Activated CD4-positive, alpha-beta T cell treated with anti-CD3 and anti-CD28 coated beads, Interleukin-2, Interleukin-6, amounts not matched to agents 100 ng/mL and 50 ng/mL, durations not matched to agents 16 hours and 8 hours (primary cell): ENCODE measurements at places on chromosomes 2 and 18.

- no peak for DNase-seq
Measured at GRCh38 chr2:121321476-121321875, 36.5 kb upstream of the TFCP2L1 start.

DNA sequence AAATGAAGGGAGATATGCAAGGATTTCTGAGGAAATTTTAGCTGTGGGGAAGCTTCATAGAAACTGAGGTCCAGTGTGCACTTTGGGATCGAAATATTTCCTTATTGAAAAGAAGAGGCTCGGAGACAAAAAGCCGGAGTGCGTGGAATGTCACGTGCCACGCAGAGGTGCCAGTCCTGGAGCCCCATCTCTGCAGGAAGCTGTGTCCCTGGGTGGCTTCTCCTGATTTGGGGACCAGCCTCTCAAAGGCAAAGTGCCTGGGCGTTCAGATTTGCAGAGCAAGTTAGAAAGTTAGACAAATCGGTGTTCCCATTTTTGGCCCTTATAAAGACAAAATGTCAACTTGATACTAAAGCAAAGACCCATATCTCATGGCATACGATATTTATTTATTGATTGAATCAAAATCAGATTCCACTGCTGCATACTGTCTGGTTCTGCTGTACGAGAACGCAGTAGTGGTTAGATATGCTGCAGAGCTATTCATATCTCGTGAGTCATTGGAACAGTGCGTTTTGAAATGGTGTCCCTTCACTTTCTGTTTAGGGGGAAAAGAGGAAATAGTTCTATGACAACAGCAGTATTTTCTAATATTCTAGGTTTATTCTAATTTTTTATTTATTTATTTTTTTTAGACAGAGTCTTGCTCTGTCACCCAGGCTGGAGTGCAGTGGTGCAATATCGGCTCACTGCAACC, 9.1 kb upstream of the ATG16L1 start:
- no peak for DNase-seq

DNA sequence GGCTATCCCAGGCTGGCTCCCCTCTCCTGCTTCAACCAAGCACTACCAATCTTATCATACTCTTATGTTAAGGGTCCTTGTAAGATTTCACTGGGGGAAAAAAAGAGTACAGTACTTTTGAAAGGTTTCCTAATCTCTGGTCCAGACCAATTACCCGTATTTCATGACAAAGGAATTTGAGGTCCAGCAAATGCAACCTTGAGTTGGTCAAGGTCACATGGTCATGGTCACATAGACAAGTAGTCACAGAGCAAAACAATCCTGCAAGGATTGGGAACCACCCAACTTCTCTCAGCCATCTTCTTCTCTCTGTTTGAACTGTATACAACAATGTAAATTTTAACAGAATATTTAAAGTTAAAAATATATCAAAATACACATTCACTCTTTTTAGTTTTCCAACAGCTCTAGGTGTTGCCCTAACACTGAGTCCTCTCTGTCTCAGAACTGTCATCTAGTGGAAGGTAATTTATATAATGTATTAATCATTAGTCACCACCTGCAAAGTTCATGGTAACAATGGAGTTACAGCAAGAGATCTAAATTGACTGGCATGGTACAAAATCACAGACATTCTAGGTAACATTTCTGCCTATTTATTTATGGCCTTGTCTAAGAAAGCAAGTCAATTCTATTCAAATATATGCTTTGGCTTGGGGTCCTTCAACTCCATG, 21.5 kb downstream of the DTNB start:
- DNase-seq: no peak

DNA sequence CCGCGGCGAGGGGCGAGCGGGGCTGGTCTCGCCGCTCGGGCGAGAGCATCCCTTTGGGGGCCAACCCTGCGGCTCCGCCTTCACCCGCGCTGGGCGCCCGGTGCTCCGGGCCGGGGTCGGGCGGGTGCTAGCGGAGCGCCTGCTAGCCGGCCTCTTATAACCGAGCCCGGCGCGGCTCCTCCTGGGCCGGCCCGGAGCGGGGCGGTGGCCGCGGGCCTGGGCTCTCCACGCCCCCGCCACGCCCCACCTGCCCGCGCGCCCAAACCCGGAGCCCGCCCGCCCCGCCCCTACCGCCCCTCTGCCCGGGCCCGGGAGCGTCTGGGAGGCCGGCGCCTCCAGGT, at the start of gene FOXI3:
Gene FOXI3, minus strand, starts transcription at position 129 of the 341 bp plus-strand sequence. CDS start 158 bp downstream, outside the sequence.
- DNase-seq: no peak

- DNase-seq: no peak
Measured at GRCh38 chr2:52327641-52328040, 1295.7 kb upstream of the NRXN1 start.

- DNase-seq: peak; percentile 11
Measured at GRCh38 chr2:195411219-195411687, 245.8 kb upstream of the SLC39A10 start.

DNA sequence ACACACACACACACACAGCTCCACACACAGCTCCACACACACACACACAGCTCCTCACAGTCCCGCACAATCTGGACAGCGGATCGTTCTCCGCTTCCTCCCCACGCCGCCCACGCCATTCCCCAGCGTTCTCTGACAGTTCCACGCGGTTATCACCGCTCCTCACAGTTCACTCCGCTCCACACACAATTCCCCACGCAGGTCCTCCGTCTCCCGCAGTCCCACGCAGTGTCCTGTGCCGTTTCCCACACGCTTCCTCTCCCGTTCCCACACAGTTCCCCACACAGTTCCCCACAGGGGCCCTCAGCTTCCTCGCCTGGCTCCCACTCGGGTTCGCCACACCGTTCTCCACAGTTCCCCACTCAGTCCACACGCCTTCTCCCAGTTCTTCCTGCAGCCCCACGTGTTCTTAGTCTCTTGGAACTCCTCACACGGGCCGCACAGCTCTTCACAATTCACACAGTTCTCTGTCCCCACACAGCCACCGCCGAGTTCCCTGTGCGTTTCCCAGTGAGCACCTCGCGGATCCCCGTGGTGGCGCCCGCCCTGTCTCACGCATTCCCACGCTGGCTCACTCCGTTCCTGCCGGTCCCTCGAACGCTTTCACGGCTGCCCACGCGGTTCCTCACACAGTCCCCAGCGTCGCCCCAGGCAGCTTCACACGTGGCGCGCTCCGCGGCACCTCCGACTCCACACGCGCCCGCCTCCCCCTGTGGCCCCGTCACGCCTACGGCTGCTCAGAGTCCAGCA, 38.4 kb downstream of the KIF1A start:
- no peak for DNase-seq

GRCh38 chr2:16302431-16303272, 362.3 kb downstream of the MYCN start:
- DNase-seq: no peak

- no peak for DNase-seq
Measured at GRCh38 chr2:235711527-235711926, 217.7 kb downstream of the AGAP1 start.

DNA sequence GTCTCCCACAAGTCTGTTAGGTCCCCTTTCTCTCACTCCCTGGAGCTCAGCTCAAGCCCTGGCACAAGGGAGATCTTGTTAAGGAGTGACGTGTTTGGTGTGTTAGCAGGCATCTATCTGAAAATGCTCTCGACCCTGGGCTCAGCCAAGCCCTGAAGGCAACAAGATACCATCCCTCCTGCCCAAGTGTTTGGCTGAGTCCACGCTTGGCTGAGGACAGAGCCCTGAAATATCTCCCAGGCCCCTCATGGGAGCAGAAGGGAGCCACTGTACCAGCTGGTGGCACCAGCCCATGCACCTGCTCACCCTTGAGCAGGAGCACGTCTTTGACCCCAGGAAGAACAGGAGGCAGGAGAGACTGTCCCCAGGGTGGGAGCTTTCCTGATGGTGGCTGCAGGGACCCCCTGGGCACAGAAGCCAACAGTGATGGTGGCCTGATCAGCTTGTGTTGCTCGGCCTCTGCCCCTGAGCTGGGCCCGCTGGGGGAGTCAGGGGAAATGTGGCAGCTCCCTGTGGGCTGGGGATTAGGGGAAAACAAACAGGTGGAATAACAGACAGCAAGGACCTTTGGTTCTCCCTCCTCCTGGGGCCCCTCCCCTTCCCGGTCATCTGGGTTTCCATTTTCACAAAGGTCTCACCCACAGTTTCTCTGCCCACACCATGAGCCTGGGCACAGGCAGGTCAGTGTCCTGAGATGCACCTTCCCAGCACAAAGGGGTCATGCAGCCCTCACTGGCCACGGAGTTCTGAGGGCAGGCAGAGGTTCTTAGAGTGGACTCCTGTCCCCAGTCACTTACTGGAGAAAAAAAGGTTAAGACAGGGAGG, 91.6 kb downstream of the RHOB start:
- no peak for DNase-seq

- DNase-seq: peak; percentile 71
Measured at GRCh38 chr2:160427629-160428404, 65.8 kb downstream of the RBMS1 start.

DNA sequence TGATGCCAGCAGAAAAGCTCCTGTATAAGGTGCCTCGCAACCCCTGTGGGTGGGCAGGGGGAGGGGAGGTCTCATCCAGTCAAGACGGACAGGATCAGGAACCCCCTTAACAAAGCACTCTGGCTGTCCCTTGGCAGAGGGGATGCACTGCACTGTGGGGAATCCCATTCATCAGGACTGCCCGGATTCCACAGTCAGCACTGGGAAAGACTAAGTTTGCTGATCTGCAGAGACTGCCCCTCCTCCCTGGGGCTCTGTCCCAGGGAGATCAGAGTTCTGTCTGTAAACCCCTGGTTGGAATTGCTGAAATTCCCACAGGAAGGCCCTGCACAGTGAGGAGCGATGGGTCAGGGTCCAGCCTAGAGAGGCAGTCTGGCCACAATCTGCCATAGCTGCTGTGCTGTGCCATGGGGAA, 149.5 kb upstream of the RBBP8 start:
- no peak for DNase-seq

- DNase-seq: no peak
Measured at GRCh38 chr2:1766851-1767811, 22.8 kb upstream of the PXDN start.

DNA sequence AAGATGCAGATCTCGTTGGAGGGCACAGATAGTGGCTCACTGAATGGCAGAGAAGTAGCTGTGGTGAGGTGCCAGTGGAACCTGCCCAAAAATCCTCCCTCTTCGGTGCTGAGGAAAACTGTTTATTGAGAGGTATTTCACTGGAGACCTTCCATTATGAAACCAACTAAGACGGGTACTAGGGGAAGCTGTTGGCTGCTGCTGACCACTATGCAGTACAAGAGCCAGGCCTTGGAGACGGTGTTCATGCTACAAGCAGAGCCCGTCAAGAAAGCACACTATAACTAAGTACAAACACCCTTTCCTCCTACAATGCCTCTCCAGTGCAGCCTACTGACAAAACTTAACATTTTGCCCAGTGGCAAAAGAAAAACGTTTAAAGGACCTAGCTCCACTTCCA, 4.6 kb downstream of the ARL5A start:
- DNase-seq: no peak

GRCh38 chr2:24521162-24521857, 30.3 kb downstream of the NCOA1 start:
- peak; percentile 68 for DNase-seq

- no peak for DNase-seq
Measured at GRCh38 chr18:54873884-54874255, 45.6 kb downstream of the RAB27B start.

DNA sequence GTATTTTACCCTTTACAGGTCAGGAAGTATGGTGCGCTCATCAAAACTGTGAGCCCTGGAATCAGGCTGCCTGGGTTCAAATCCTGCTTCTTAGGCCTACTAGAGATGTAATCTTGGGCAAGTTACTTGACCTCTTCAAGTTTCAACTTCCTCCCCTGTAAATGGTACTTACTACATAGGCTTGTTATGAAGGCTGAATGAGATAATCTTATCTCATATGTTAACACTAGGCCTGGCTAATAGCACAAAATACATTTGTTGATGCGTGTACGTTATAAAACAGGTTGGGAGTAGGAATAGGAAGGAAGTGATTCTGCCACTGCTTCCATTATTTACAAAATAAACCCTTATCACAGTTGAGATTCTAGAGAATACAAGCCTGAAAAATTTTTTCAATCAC, 1.7 kb upstream of the RFTN2 start:
- DNase-seq: no peak

- no peak for DNase-seq
Measured at GRCh38 chr2:227295806-227296205, 29.2 kb upstream of the MFF start.

- DNase-seq: no peak
Measured at GRCh38 chr2:219430633-219431615, 3.7 kb upstream of the SPEG start.

DNA sequence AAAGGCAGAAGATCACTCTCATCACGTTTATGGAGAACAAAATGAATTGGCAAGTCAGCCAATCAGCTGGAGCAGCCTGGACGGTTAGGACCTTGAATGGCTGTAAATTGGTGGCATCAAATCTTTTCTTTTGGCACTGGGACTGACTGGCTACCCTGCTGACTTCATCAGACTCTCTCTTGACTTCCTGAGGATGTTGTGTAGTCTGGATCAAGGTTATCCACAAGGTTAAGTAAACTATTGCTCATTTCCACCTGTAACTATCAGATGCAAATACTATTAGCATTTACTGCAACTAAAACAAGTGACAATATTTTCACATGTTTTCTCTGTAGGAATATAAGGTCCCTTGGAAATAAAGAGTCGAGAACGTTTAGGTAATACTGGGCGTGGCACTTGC, 134.3 kb upstream of the RASGRP3 start:
- no peak for DNase-seq

DNA sequence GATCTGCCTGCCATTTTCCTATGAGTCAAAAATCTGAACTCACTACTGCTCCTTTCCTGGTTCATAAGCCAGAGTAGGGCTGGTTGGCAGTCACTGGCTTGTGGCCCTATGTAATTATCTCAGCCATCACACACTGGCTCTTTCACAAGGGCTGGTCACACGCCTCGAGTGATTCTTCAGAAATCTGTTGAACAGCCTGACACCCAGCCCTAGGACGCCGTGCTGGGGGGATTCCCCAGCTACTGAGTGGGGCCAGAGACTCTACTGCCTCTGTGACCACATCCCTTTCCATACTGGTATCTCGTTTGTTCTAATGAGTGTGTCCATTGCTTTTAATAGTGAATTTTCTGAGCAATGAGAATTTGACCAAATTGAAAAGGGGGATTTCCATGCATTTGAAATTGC, 45.8 kb upstream of the RBM44 start:
- peak; percentile 76 for DNase-seq

DNA sequence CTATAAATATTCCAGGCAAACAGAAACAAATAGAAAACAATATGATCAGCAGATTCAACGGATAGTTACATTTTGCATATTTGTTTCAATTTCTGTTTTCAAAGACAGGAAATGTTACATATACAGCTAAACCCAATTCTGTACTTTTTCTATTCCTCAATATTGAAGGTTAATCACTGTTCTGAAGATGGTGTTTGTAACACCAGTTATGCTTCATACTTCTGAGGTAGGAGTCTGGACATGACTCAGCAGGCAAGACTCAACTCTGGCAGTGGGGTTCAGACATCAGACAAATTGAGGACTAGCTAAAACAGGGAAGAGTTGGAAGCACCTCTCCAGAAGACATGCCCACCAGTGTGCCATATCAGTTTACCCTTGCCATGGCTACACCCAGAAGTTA, 16.6 kb downstream of the SERPINB13 start:
- peak; percentile 9 for DNase-seq
